ENCODE measurements at places on chromosomes 1 and 21.

GRCh38 chr1:224448453-224449017 is 13.9 kb upstream of the WDR26 start:
- DNase-seq = no peak

DNA sequence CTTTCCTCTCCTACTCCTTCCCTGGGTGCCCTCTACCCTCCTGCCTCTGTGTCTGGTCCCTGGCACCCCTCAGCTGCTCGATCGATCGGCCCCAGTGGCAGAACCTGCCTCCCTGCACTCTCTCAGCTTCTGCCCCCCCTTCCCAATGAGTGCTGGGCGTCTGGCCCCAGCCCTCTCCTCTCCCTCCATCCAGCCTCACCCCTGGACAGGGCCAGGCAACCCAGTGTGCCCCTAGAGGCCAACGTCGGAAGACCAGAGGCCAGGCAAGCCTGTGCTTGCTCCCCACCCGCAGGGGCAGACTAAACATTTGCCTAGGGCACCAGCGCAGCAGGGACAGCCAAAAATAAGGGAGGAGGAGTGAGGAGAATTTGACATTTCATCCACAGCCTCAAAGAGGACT is 43.5 kb downstream of the LGR6 start:
- DNase-seq = no peak

DNA sequence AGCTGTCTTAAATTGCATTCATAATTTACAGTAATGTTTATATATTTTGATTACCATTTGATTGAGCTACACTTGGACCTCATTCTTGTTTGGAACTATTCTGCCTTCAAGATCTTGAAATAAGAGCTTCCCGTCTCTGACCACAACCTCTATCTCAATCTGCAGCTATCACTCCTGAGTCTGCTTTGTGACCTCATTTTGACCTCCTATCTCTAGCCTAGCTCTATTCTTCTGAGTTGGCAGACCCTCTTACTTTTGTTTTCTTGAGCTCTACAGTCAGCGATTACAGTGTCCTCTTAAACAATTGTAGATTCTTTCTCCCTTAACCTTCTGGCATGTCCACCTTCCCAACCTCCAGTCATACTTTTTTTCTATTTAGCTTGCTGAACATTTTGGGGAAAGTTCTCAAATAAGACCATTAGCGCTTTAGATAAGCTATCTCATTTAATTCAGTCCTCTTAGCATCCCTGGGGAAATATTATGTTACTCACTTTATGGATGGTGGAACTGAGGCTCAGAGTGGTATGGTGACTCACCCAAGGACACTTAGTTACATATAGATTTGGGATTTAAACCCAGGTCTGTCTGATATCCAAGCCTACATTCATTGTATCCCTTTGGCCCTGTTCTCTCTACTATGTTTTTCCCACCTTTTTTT is 19.1 kb downstream of the RPAP2 start:
- DNase-seq = no peak

DNA sequence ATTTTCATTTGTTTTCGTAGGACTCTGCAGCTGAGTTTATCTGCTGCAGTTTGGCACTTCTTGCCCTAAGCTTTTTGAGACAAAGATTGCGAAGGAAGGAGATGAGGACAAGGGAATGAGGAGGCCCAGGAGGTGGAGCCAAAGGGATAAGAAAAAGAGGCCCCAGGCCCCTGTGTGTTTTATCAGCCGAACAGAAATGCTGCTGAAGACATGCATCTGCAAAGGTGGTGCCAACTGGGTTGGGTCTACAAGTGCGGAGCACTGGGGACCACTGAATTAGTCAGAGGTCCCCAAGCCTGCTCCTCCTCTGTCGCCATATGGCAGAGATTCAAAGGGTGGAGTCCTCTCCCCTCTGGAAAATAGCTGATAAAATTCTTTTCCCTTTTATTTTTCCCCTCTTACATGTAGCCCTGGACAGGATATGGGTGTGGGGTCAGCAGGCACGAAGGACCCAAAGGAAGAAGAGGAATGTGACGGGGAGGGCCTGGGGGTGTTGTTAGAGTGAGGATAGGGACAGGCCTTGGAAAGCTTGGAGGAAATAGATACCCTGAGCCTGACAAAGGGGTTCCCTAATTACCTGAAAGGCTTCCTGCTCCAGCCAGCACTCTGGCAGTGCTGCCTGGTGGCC is 2.7 kb downstream of the CD34 start:
- DNase-seq = no peak

GRCh38 chr1:180264595-180264994 is 34.5 kb downstream of the LHX4 start:
- no peak for DNase-seq

- DNase-seq = no peak
These were observed 25.6 kb downstream of the AK2 start for GRCh38 chr1:33010932-33011731.

DNA sequence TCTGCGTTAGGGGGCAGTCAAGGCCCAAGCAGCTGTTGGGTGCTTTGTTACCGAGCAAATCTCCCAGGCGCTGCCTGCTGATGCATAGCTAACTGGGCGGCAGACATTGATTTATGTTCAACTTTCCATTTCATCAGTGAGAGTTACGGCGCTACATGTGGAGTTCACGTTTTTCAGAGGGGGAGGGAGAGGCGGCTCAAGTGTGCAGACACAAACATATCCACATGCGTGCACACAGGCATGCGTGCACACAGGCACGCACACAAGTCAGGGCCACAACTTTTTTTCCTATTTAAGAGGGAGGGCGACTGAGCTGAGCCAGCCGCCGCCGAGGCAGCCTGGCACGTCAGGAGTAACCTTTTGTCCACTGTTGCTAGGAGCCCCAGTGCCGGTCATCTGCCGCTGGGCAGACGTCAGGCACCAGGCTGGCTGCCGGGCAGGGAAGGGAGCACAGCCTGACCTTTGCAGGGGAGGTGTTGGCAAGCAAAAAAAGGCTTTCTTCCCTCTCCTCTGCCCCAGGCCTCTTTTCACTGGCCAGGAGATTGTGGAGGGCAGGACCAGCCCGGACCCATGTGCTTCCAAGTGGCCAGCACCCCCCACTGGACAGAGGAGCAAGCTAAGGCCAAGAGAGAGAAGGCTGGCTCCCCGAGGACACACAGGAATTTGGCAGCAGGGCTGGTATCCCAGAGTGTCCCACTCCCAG is 73.3 kb downstream of the MRPL37 start:
- DNase-seq = no peak

DNA sequence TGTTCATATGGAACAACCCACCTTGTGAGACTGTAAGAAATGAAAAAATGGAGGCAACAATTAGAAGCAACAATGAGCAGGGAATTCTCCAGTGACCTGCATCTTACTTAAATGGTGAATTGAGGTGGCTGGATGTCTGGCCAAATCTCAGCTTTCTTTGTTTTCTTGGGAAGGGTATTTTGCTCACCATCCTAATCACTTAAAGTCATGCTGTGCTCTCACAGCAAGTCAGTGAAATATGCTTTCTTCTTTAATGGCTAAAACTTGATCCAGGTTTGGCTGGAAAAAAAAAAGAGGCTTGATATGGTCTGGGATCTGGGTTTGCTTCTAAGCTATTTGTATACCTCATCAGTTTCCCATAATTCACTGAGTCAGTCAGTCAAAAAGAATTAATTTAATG is 124.8 kb downstream of the ESRRG start:
- DNase-seq = no peak

DNA sequence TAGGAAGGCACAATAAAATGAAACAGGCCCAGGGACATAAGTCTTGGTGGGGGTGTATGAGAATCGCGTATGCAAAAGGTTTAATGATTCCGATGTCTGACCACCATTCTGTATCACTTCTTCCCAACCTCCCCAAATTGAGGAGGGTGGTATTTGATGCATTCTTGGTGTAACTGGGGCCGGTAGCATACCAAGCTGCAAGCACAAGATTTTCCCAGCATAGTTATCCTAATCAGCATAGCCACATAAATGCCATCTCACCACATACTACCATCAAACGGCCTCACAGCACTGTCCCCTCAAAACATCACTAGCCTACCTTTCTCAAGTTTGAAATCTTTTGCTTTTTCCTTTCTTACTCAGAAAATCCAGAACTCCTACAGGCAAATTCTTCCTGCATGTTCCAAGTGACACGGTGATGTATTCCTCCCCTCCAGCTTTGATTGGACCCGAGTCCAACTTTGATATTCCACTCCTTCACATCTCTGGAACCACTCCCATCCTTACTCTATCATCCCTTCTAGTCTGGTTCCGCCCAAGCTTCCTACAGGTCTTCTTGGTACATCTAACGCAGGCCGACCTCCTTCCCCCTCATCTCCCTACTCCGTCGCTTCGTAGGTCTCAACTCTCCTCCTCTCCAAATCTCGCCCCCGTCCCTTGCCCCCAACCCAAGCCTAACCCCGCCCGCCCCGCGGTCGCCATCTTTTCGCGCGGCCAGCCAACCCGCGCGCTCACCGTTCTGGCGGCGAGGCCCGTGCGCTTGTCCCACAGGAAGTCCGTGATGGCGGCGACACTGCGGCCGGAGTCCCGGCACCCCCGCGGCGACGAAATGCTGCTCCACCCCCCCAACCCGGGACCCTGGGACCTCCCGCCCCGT is 600 bp downstream of the CLK2 start:
- DNase-seq = peak; percentile 51

DNA sequence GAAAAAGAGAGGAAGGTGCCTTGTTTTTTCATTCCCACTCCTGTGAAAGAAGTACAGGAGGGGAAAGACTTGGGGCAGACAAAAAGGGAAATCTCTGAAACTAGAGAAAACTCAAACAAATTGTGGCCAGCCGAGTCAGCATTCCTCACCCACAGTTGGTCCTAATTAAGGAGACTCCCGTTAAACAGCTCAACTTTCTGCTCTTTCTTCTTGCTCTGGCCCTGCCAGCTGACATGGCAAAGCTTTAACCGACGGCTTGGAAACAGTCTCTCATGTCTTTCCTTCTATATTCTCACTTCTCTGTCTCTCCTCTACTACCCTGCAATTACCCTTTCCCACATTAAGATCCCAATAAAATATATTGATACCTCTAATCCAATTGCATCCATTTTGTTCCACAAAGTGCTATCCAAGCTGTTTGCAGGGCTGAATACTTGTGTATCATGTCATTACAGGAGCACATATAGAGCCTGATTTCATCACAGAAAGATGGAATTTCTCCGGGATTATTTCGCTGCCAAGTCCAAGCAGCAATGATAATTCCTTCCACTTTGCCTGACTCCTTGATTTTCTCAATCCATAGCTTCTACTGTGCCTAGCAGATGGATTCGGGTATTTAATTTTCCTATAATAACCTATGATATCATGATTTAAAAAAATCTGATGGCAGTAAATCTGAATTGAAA is 65.4 kb upstream of the IPO9 start:
- DNase-seq = no peak

DNA sequence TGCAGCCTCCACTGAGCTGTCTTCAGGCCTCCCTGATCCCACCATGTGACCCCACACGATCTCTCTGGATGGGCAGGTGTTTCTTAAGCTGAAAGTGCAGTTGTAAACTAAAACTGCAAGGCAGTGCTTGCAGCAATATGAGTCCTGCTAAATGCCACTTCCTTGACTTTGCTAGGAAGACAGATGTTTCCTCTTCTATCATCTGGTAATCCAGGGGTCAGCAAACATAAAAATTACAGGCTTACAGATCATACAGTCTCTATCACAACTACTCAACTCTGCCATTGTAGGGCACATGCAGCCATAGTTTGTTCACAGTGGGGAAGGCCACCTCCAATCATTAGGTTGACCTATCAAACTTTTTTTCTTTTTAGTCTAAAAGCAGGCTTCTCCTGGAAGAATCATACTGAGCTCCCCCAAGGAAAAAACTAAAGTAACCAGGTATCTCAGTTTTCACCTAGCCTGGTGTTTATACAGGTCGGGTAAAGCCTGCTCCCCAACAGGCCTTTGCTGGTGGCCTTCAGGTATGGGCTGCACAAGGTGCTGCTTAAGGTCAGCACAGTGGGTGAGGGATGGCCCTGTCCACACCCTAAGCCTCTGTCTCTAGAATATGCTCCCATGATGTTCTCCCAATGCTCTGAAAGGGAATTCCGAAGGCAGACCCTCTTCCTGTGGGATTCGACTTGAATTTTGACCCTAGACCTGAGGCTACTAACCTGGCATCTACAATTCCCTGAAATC is 10.8 kb downstream of the ABCA4 start:
- DNase-seq = no peak

DNA sequence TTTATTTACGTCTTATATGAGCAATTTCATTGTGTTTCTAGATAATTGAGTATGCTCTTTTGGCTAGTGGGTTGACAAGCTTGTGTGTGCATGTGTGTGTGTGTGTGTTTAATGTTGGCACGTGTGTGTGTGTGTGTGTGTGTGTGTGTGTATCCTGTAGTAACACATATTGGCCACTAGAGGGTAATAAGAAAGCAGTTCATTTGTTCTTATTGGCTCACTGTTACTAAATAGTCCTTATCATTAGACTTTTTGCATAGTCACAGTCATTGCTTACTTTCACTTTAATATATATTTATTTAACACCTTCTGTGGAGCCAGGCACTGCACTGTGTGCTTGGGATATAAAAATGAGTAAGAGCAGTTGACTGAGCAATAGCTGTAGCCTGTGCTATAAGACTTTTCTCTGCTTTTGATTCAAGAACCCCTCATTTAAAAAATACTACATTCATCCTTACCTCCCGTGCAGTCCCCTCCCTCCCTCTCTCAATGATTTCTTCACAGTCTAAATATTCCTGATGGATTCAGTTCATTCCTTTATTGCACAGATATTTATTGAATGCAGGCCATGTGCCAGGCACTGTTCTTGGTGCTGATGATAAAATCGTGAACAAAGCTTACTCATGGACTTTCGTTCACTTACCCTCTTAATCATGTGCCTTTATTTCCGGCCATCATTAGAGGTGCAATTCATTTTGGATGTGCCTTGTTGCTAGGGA is 96.7 kb downstream of the DYRK1A start:
- DNase-seq = peak; percentile 89

DNA sequence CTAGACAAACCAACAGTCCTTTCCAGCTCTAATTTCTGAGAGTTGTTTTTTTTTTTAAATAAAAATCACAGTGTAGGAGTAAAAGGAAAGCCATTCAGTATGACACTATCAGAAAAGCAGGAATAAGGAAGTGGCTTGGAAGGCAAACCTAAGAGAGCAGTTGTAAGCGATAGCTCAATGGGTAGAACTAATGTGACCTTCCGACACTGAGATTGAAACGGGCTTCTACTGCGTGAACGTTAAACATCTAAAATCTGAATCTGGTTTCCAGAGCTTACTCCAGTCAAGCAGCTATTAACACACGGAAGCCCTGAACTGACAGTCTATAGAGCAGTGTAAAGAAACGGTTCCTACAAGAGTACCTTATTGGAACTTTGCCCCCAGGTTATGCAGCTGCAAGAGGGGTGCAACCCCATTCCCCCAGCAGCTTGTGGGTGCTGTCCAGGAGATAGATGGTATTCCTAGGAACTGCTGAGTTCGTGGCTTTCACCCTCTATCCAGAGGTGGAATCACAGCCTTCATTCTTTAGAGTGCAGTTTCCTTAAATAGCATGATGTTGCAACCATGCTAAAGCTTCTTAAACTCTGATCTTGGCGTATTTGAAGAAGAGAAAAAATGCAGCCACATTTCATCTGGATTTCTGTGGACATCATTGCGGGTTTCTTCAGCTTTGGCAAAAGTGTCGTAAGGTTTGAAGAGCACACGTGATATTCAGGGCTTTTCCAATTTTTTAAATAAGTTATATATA is 3.3 kb upstream of the IRF2BP2 start:
- DNase-seq = no peak

- no peak for DNase-seq
These were observed 20.0 kb upstream of the RNF19B start for GRCh38 chr1:32984455-32985171.
